ENCODE measurements at places on chromosomes 2 and 18.

DNA sequence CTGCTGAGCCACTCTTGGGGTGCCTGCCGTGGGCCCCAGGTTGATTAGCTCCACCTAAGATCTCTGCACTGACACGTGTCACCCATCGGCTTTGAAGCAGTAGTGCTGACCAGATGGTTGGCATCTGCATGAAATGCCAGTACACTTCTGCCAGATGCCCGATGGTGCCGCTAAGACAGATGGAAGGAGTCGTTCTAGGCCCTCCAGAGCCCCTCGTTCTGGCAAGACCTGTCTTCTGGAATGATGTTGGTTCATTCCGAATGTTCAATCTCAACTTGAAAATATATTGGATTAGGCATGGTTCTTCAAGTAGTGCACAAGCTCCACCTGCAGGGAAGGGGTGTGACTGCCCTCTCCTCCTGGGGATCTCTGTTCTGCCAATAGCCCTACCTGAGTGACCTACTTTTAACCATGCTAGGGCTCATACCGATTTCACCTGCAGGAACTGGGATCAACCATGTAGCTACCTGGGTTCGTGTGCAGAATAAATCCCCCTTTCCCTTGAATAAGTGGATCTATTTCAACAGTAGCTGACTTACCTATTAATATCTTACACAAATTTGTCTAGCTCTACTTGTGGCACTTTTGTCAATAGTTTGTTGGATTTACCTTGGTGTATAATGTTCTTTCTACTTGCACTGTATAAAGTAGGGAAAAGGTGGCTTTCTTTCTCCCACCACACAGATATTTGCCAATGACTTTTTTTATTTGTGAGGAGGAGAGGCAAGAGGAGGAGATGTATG is 342.6 kb downstream of the CTNNA2 start:
- no peak for DNase-seq

- DNase-seq = no peak
Observed at GRCh38 chr2:222179592-222179991, 119.2 kb downstream of the PAX3 start.

DNA sequence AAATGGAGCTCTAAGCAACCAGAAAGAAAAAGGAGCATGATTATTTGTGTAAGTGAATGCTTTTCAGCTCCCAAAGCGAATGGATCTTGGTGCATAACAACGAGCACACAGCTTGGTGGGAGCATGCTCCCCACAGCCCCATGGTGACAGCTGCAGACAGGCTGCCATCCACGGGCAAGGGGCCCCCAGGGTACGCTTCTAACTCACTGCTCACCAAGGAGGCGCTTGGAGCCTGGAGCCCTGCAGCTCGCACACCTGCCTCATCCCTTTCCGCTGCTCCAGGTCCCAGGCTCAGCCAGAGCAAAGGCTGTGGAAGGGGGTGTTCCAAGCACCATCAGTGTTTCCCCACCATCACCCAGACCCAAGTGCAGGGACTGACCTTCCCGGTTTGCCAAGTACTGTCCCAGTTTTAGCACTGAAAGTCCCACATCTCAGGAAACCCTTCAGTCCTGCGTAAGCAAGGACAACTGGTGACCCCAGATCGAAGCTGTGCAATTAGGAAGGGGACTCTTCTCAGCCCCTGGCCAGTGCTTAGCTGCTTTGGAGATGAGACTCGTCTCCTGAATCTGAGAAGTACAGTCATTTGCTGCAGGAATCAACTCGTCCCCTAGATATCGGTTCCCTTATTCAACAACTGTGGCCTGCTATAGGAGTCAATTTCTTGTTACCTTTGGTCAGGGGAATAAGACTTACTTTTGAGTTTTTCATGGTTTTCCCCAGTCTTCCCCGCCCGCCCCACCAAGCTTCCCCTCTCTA is 50.0 kb upstream of the ATG16L1 start:
- DNase-seq = no peak

DNA sequence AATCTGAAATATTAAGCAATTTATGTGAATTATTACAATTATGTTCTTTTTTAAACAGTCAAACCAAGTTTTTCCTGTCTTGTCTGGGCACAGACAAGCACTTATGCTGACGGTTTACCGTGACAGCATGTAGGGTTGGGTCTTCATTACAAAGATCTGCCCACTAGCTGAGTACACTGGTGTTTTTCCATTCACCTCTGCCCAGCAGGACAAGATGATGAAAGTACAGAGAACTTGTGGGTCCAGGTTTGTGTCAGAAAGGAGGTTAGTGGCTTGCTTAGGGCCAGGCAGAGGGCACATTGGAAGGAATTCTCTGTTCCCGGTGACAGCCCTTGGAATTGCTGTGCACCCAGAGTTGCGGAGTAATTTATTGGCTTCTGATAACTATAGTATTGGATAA is 14.0 kb downstream of the NABP1 start:
- DNase-seq = no peak

GRCh38 chr18:76827205-76828200 is 5.1 kb downstream of the ZNF236 start:
- DNase-seq = no peak

DNA sequence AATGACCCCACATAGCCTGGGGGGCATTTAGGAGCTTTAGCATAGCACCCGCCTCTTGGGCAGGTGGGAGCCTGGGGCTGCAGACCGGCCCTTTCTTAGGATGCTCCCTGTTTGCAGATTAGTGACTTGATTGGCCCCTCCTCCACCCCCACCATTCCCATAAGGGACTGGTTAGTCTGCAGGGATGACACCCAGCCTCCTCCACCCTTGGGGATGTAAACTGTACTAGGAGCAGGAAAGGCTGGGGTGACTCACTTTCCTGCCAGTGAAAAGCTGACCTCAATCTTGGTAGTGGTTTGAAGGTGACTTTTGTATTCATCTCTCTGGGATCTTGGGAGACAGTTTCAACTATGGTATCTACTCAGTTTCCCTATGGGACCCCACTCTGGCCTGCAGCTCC is 24.2 kb downstream of the CTIF start:
- no peak for DNase-seq

DNA sequence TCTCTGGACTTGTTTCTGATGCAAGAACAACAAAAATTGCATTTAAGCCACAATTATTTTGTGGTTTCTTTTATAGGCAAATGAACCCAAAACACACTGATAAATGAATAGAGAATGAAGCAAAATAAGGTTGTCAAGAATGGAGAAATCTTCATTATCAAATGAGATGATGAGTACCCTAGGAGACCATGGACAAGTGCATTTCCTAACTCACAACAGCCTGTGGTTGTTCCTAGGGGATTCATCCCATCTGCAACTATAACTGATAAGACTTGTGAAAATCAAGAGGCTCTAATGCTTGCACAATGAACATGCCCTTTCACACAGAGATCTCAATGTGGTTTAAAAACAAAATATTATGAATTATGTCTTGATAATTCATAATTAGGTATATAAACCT is 159.9 kb downstream of the PDE1A start:
- DNase-seq = no peak

DNA sequence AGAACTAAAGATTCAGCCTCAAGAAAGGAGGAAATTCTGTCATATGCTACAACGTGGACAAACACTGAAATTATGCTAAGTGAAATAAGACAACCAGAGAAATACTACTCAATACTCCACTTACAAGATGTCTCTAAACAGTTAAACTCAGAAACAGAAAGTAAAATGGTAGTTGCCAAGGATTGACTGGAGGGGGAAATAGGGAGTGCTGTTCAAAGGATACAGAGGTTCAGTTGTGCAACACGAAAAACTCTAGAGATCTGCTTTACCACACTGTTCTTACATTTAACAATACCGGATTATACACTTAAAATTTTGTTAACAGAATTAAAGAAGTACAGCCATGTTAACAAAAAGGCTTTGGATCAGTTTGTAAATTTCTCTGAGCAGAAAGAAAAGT is 39.8 kb upstream of the C2orf15 start:
- DNase-seq = no peak

GRCh38 chr2:202494300-202495229 is 118.4 kb downstream of the BMPR2 start:
- no peak for DNase-seq

- DNase-seq = no peak
Observed at GRCh38 chr2:23757686-23758433, 169.1 kb downstream of the ATAD2B start.

GRCh38 chr2:210555555-210555954 is 844 bp upstream of the CPS1 start:
- no peak for DNase-seq

DNA sequence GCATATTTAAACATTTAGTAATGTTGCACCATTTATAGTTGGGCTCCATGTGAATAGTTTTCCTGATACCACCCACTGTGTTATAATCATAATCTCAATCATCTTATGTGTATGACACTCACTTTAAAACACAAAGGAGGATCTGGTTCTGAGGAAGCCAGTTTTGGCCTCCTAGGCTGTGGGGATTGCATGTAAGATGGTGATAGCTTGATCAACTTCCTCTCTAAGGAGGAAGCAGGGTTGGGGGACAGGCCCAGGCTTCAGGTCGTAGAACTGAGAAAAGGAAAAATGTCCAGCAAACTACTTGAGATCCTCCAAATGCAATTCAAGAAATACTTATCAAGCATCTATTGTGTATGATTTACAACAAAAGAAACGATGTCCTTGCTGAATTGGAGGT is 4.9 kb upstream of the PPM1B start:
- no peak for DNase-seq

DNA sequence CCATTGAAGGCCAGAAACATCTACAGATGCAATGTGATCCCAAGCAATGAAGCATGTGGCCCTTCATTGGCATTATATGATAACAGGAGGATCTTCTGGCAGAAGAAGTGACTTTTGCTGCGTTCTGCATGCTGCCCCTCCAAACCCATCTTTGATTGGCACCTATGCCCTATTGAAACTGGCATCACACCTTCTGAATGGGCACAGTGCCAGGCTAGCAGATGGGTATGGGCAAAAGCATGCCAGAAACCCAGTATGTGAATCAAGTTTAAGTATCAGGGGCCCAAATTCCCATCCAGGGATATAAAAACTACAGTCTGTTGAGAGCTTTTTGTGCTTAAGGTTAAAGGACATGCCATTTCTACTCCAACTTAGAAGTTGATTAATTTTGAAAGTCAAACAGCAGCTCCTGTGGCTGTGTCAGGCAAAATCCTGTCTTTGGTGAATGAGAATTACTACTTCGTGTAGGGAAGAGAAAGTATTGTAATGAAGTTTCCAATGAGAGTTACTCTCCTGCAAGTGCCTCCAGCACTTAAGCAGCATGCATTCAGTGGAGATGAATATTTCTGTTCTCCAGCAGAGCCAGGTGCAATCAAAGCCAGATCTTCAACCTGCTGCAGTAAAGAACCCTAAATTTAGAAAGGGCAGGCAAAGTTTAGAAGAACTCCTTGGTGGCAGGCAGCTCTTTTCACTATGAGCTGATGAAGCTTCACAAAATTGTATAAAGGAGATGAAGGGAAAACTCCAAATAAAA is 8.6 kb downstream of the VRK2 start:
- DNase-seq = no peak

- no peak for DNase-seq
Observed at GRCh38 chr2:179938026-179938425, 69.1 kb downstream of the CWC22 start.

DNA sequence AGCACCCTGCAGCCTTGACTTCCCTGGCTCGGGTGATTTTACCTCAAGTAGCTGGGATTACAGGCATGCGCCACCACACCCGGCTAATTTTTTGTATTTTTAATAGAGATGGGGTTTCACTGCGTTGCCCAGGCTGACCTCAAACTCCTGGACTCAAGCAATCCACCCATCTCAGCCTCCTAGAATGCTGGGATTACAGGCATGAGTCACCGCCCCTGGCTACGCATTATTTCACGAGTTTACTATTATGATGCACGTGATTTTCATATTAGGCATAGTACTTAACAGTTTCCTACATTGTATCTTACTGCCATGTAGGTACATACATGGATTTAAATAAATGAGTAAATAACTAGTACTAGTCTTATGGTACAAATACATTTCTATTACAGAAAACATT is 4.4 kb downstream of the DYNC2LI1 start:
- DNase-seq = no peak

DNA sequence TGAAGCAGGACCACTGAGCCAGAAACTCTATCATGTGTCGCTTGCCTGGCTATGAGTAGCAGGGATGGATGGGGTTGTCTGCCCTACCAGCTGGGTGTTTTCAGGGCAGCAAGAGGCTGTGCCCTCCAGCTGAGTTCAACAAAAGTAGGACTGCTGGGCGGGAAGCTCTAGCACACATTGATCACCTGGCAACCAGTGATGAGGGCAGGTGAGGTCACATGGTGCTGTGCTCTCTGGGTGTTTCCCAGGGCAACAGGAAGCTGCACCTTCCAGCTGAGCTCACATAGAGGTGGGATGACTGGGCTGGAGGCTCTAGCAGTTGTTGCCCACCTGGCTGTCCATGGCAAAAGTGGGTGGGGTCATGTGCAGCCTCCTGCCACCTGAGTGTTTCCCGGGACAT is 487.3 kb upstream of the VWC2L start:
- no peak for DNase-seq

DNA sequence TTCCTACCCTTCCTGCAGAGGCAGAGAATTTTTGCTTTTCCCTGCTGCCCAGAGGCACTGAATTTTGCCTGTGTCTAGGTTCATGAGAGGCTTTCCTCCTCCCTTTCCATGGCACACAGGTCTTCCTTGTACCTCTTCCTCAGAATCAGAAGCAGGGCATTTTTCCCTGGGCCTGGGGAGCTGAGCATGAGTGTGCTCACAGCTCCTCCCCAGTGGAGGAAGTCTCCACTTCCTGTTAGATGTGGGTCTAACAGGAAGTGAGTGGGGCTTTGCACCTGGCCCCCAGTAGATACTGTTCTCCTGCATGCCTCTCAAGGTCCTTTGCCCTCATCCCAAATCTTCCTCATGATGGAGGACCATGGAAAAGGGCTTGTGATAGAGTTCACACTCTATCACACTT is 297.2 kb upstream of the FIGN start:
- DNase-seq = no peak

- DNase-seq = no peak
Observed at GRCh38 chr2:162152147-162152546, at the start of gene GCG. GCG (minus strand) TSS chr2:162152247; CDS start chr2:162149178, 3,069 bp downstream.

DNA sequence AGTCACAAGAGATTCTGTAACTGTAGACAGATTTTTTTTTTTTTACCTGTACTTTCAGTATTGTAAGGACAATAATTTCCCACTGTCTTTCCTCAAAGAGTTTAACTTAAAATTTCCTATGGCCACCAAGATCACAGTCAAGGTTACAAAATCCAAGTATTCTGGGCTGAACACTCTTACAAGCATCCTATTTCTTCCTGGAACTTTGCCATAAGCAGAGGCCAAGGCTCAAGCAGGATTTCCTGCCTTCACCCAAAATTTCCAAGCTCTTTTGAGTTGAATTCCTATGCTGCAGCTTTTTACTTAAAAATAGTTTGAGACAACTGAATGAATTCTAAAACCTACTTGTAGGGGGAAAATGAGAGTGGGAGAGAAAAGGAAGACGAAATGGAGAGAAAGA is 299.4 kb downstream of the ZNF516 start:
- no peak for DNase-seq

GRCh38 chr2:160459538-160460332 is 33.9 kb downstream of the RBMS1 start:
- DNase-seq = no peak

DNA sequence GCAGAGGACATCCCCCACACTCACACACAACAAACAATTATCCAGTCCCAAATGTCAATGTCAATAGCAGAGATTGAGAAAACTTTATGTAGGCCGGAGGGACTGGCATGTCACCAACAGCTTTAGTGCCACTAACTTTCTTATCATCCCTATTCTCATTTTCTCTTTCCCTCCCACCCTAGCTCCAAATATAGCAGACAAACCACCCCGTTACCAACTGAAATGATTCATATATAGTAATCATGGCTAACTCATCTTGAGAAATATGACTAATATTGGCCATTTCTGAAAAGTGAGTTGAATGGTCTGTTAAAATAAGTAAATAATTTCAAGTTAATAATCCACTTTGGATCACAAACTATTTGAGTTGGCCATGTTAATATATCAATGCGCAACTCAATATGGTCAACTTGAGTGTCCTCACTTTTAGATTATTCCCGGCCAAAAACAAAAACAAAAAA is 242.1 kb upstream of the RND3 start:
- DNase-seq = no peak
